Cerebellar nuclear complex (tissue), 1 donor: ENCODE measurements at places on chromosomes 11 and 22.

DNA sequence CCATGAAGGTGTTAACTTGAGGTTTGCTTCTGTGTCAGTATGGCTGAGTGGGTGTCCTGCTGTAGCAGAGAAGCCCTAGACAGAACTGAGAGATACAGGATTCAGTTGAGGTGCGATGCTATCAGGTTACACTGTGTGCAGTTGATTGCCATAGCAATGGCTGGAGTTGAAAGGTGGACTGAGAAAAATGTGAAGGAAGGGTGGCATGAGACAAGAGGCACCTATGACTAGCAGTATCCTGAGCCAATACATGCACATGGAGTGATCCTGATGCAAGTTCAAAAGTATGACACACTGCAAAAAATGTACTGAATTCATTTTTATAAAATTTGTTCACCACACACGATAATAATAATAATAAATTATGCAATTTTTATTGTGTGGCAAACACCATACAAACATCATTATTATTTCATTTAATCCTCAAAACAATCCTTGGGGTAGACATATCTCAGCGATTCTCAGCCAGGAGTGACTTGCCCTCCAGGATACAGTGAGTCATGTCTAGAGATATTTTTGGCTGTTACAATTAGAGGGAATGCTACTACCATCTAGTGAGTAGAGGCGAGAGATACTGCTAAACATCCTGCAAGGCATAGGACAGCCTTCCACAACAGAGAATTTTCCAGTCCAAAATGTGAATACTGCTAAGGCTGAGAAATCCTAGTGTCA, 3.9 kb upstream of the PIWIL4 start:
- DNase-seq = no peak

GRCh38 chr11:61126256-61126655, 24.0 kb downstream of the CD5 start:
- DNase-seq = no peak

DNA sequence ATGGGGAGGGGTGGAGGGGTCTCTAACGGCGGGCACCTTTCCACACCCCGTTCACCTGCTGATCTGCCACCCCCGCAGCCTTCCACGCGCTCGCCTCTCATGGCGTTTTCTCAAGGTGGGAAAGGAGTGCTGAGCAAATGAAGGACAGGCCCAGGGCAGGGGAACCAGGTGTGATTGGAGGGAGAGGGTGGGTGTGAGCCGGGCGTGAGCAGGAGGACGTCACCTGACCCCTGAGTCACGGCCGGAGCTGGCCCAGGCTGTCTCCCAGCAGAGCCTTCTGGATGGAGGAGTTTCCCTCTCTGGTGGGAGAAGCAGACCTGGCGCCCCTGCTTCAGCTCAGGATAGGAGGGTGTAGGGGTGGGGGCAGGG, 14.0 kb upstream of the ARHGAP8 start:
- no peak for DNase-seq

- no peak for DNase-seq
Observed at GRCh38 chr22:42655693-42656092, 6.5 kb upstream of the CYB5R3 start.

DNA sequence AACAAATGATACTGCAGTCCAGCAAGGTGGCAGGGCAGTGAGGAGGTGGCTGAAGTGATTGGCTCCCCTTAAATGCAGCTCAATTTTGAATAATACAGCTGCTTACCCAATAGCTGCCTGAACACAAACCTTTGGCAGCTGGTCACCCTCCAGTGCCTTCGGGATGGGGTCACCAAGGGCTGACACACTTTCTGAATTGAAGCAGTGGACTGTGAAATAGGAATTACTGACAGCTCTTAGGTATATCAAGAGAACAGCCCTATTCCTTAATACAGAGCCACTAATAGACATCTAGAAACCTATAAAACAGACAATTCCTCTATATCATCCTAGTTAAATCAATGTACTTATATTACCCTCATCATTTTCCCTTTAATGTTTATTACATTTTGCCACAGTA, 474.2 kb upstream of the KIRREL3 start:
- no peak for DNase-seq

DNA sequence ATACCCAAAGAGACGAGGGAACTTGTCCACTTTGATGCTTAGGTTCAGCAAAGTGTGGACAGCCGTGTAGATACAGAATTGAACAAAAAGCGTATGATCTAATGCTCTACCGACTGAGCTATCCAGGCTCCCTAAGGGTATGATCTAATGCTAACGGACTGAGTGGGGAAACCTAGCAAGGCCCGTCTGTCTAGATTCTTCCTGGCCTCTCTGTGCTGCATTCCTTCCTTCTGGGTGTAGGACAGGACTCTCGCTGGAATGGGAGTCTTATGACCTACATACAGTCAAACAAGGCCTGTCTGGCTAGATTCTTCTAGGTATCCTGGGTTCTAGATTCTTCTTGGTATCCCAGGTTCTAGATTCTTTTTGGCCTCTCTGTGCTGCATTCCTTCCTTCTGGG, 8.4 kb upstream of the SLC15A3 start:
- no peak for DNase-seq

DNA sequence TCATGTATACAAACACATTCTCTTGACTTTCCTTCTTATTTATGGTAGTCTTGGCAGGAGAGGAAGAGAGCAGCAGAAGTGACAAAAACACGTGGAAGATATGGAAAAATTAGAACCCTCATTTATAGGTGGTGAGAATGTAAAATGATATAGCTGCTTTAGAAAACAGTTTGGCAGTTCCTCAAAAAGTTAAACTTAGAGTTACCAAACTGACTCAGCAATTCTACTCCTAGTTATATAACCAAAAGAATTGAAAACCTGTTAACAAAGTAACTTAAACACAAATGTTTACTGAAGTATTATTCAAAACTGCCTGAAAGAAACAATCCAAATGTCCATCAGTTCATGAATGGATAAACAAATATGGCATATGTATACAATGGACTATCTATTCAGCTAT, 16.8 kb downstream of the NUCB2 start:
- no peak for DNase-seq

- DNase-seq = no peak
Observed at GRCh38 chr11:59223611-59224010, 10.9 kb upstream of the MPEG1 start.

- no peak for DNase-seq
Observed at GRCh38 chr11:68454767-68455166, 5.8 kb upstream of the PPP6R3 start.

DNA sequence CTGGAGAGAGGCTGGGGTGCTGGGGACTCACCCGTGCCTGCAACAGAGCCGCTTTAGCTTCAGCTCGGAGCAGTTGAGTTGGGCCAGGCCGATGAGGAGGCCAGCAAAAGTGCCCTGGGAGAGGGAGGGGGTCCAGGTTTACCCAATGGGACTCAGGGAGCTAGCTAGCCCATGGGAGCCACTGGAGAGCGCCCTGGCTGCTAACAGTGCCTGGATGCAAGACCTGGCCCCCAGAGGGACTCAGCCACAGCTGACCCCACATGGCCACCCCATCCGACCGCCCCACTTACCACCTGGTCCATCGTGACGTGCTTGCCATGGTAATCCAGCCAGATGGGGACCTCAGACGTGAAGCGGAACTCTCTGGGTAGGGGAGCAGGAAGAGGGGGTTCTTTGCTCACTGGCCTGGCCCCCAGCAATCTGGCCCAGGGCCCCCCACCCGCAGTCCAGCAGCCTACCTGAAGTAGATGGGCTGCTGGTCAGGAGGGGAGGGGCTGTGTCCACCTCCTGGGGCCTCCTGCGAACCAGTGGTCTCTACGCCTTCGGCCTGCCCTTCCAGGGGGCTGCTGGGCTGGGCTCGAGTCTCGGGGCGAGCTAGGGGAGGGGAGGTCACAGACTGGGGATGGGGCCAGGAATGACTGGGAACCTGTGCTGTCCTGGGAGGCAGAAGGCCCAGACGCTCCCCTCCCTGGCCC, 19.1 kb upstream of the EHD1 start:
- DNase-seq = no peak

- DNase-seq = no peak
Observed at GRCh38 chr11:31445621-31446020, 63.8 kb downstream of the IMMP1L start.

DNA sequence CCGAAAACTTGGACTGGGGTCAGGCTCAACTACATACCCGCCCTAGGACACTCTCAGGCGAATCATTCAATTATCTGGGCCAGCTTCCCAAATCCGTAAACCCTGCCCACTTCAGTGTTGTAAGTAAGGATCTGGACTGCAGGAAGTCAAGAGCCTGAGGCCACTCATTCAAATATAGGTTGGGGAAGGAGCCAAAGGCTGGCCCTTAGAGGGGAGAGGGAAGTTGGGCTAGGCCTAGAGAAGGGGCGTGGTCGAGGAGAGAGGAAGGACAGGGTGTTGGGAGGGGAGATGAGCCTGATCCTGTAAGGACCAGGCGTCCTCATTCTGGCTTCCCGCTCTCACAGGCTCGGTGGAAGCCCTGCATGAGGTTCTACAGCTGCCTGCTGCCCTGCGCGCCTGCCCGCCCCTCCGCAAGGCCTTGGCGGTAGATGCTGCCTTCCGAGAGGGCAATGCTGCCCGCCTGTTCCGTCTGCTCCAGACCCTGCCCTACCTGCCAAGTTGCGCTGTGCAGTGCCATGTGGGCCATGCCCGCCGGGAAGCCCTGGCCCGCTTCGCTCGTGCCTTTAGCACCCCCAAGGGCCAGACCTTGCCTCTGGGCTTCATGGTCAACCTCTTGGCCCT, 3.0 kb downstream of the SAC3D1 start:
- no peak for DNase-seq

DNA sequence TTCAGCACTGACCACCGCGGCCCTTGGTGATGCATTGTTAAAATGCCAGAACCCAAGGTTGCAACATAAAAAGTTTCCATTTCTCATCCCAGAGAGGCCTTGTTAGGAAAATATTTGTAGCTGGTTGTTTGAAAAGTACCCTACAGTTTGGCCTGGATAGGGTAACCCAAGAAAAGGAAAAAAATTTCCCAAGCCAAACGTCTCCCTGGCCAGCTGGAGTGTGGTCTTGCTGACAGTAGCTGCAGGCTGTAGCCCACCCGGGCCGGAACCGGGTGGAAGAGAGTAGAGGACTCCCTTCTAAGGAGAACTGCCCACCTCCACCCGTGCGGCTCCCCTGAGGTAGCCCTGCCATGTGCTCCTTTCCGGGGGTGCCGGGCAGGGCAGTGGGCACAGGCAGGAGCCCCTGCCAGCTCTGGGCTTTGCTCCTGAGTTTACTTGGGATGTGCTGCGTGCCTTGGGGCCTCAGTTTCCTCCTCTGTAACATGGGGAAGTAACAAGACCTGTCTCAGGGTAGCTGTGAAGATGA, 38.5 kb downstream of the IGHMBP2 start:
- DNase-seq = no peak

DNA sequence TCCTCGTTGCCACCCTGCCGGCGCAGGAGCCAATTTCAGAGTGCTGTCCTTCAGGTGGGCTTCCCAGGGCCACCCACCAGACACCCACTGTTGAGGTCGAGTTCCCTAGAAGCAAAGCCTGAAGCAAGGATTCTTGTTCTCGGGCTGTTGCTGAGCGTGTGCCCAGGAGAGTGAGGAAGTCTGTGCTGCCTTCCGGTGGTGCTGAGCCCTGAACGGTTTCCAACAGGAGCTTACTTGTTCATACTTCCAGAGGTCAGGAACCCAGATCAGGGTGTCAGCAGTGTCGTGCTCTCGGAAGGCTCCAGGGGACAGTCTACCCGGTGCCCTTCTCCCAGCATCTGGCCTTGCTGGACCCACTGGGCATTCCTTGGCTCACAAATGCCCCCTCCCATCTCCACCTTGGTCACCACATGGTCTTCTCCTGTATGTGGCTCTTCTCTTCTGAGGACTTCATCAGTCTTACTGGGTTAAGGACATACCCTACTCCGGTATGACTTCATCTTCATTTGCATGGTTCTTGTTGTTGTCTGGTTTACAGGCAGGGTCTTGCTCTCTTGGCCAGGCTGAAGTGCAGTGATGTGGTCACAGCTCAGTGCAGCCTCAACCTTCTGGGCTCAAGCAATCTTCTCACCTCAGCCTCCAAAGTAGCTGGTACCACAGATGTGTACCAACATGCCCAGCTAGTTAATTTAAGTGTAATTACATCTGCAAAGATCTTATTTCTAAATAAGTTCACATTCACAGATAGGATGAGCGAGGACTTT, 11.2 kb downstream of the SLC25A1 start:
- DNase-seq = no peak

GRCh38 chr11:62666259-62666926, 1.3 kb downstream of the CSKMT start:
- no peak for DNase-seq

GRCh38 chr11:48161951-48162884, 54.4 kb upstream of the OR4B1 start:
- no peak for DNase-seq

GRCh38 chr22:44473166-44473565, 24.9 kb downstream of the RTL6 start:
- DNase-seq = no peak

DNA sequence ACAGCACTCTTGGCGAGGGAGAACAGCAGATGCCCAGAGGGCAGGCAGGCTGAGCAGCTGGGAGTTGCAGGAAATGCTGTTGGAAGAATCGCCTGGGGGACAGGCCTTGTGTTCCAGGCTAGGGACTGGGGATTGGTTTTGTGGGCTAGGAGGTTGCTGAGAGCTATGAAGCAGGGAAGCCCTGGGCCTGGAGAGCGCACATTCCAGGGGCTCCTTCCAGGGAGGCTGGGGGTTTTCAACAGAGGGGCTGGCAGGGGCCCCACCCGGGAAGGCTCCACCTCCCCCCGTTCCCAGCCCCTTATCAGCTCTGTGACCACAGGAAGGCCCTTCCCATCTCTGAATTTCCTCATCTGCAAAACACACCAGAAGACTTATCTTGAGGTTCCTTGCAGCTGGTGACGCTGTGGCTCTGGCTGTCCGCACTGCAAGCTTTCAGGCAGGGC, 21.7 kb downstream of the WNT11 start:
- DNase-seq = no peak

- no peak for DNase-seq
Observed at GRCh38 chr22:41939981-41940831, 6.7 kb downstream of the CENPM start.

GRCh38 chr11:62896049-62896448, 15.4 kb downstream of the SLC3A2 start:
- no peak for DNase-seq

GRCh38 chr11:74494916-74495315, 1.4 kb upstream of the LIPT2 start:
- no peak for DNase-seq

DNA sequence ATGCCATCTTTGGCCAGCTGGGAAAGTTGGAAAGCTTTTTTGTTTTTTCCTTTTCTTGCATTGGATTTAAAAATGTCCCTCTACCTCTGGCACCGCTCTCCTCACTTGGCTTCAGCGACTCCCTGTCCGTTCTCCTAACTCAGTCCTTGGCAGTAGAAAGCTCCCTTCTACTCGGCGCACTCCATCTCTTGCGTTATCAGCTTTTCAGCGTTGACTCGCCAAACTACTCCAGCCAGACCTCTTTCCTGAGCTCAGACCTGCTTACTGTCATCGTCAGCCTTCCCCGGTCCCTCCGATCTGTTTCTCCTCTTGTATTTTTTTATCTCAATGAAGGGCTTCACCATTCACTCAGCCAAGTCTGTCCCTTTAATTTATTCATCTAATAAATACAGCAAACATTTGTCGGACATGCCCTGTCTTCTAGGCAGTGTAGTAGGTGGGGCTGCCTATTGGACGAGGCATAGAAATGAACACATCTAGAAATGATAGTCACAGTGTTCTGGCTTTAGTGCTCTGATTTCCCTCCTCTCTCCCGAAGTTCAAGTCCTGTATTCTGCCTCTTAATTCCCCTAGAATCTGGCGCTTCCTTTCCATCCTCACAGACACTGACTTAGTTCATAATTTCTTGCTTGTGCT, 839 bp downstream of the CEP164 start:
- DNase-seq = no peak
